Stimulated activated CD8-positive, alpha-beta memory T cell treated with anti-CD3 and anti-CD28 coated beads, Interleukin-7, amount 100 ng/mL, for 1 hour (primary cell): ENCODE measurements at places on chromosomes 1 and 21.

DNA sequence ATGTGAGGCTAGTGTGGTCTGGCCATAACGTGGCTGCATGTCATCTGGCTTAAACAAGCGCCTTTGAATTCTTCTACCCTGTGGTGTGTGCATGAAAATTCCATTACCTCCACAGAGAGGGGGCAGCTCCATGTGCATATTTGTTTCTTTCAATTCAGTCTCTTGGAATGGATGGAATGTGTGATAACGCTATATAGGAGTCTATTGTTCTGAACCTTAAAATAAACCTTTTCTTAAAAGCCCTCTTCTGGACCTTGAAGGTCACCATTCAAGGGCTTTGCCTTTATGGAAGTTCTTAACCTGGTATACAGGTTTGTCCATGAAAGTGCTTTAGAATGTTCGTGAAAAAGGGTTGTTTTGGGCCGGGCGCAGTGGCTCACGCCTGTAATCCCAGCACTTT is 118.2 kb upstream of the ADGRL2 start:
- DNase-seq, result no peak

DNA sequence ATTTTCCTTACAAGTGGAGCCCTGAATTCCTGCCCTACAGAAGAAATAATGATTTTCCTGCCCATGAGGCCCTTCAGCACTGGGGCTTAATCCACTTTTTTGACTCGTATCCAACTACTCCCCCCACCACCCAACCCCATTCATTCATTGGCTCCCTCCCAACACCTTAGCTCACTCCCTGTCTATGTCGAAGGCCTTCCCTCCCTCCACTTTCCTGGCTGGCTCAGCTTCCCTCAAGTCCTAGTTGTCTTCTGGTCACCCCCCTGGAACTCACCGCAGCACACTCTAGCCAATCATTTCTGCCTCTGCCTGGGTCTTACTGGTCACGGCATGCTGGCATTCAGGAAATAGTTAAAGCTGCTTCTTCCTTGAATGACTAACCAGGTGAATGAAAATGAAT is 118.9 kb downstream of the PGBD5 start:
- no peak for DNase-seq

GRCh38 chr1:23964790-23965740 is 5.4 kb downstream of the PNRC2 start:
- DNase-seq, result no peak

DNA sequence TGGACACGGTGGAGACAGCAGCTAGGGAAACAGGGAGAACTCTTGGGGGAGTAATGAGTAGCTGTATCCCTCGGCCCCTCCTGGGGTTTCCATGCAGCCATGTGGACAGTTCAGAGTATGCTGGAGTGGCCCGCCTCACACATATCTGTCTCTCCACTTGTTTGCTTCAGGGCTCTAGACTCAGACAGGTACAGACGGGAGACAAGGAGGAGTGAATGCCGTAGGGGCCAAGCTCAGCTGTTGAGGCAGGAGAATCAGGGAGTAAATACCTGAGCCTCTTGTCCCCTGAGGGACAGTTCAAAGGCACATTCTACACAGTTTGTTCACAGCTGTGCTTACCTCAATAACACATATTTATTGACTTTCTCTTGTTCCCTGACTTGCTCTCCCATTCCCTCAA is 7.7 kb upstream of the PTGFRN start:
- no peak for DNase-seq

- no peak for DNase-seq
Observed at GRCh38 chr1:204471687-204472086, 22.9 kb downstream of the PIK3C2B start.

DNA sequence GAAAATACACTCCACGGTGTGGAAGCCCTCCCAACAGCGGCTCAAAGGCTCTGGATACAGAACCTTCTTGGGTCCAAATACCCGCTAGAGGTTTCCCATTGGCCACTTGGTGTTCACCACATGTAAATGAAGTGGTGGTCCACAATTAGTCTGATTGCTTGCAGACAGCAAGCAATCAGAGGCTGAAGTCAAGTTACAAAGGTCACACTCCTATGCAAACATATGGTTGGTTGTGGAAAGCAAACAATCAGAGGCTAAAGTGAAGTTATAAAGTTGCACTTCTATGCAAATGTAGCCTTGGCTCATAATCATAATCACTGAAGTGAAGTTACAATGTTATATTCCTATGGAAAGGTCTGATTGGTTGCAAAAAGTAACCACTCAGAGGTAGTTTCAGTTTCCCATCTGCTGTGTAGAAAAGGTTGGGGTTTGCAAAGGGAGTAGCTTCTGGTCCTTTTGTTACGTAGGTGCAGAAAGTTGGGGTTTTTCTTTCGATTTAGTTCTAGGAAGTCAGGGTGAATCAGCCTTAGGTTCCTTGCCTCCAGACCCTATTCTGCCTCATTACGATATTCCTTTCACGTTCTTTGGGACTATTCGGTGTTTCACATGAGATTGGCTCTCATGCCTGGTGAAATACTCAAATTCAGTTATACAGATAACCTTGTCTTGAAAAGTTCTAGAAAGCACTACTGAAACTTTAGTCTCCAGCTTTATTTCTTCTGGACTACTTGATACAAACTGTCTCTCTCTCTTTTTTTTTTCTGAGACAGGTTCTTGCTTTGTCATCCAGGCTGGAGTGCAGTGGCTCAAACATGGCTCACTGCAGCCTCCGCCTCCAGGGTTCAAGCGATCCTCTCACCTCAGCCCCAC is 36.7 kb upstream of the MTF2 start:
- no peak for DNase-seq

DNA sequence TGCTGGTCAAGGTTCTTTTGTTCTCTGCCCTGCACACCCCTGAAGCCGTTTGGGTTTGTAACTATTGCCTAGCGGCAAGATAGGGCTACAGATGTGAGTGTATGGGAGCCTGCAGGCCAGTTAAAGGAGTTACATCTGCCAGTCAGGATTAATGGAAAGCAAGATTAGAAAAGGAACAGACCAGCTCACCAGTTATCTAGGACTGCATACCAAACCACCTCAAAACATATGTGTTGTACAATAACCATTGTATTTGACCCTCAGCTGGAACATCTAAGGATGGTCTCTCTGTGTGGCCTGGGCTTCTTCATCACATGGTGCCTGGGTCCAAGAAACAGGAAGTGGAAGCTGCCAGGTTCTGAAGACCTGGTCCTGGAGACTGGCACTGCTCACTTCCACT is 52.5 kb upstream of the FBXO28 start:
- no peak for DNase-seq

- no peak for DNase-seq
Observed at GRCh38 chr1:30868833-30869435, 39.6 kb downstream of the SDC3 start.

GRCh38 chr1:104195395-104195794 is 445.7 kb downstream of the AMY1C start:
- no peak for DNase-seq

- no peak for DNase-seq
Observed at GRCh38 chr1:220363196-220363837, 91.1 kb upstream of the RAB3GAP2 start.

GRCh38 chr1:18419113-18419844 is 61.5 kb upstream of the KLHDC7A start:
- DNase-seq, result no peak

DNA sequence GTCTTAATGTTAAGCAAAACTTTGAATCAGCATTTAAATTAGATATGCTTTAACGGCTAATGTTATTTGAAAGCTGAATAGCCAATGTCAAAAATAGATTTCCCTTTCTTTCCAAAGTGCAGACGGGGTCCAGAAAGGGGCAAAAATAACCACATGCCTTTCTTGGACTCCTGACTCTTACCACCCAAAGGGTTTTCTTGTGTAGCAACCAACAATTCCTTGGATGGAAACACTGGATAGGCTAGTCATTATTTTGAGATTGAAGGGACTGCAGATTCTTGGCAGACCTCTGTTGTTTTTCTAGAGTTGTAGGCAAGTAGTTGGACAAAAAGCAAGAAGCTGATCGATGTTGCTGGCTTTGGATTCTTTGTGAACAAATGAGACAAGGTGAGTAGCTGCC is 107.0 kb downstream of the MRPS6 start:
- DNase-seq, result no peak
